MCF 10A (cell line): ENCODE measurements at places on chromosomes 3 and 15. TPM values are rescaled to one million over a fixed set of nuclear protein-coding genes. Genes with fewer than 3 reads are reported as not detected.

Gene DUOXA2
- not detected in 2 replicates for total RNA-seq

Gene FOXB1
- not detected in 2 replicates for total RNA-seq

Gene C3orf22
- total RNA-seq = not detected in 2 replicates

Gene SLC22A14
- total RNA-seq = 0.44 and 0.64 TPM in 2 replicates

Gene TGM5
- 0.12 TPM in 1 of 2 replicates, not detected in the other for total RNA-seq

Gene EBLN2
- 4.7 and 5.5 TPM in 2 replicates for total RNA-seq

Gene ZBTB47
- 10.9 and 12.4 TPM in 2 replicates for total RNA-seq
